ENCODE measurements at places on chromosomes 4 and X. TPM values are rescaled to one million over a fixed set of nuclear protein-coding genes. Genes with fewer than 3 reads are reported as not detected.

Gene AFF1
- total RNA-seq: 34.0 TPM

GRCh38 chrX:153922932-153923857 lies 2.9 kb downstream of the ARHGAP4 start:
- DNase-seq: no peak

Gene GABRQ
- not detected for total RNA-seq

DNA sequence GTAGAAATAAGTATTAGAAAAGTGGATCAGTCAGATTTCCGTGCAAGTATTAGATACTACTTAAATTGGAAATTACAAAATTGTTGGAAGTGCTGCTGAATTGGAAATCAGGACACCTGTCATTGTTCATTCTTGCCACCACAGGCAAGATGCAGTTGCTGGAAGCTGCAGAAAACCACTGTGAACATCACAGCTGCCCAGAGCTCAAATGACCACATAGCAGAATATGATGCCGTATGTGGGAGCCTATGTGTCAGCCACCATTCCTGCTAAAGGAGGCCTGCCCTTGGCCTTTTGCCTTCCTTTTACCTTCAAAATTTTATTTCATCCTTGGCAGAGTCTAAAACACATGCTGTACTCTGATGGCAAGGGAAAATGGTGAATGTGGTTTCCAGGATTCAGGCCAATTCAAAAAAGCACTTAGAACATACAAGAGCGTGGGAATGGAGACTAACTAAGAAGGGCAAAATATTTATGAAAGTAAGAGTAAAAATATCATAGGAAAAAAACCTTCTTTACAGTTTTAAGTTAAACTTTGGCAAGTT lies 1005.5 kb upstream of the GRID2 start:
- DNase-seq: no peak

DNA sequence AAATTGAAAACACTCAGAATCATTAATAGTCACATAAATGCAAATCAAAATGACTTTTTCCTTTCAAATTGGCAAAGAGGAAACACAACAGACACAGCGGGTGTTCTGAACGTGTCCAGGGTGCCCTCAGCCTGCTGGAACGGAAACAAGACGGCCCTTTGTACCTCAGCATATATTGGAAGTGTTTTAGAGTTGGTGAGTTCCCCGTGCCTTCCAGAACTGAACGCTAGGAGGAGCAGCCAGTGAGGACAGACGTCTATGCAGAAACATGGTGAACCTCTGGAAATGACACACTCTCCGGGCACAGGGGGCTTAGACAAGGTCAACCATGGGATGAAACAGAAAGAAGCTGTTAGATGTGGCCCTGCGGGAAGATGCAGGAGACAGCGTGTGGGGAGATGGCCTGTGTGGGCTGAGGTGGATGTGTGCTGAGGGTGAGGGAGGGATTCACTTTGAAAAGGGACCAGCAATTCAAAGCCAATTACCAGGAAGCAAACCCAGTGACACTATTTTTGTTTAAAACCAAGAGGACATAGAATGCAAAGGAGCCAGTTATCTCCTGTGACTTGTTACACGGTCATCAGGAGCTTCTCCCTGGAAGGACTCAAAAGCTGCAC lies 40.4 kb downstream of the RNF212 start:
- peak; percentile 8 for DNase-seq

- DNase-seq: no peak
These were observed 255.4 kb downstream of the ARHGAP10 start for GRCh38 chr4:147987252-147987651.

DNA sequence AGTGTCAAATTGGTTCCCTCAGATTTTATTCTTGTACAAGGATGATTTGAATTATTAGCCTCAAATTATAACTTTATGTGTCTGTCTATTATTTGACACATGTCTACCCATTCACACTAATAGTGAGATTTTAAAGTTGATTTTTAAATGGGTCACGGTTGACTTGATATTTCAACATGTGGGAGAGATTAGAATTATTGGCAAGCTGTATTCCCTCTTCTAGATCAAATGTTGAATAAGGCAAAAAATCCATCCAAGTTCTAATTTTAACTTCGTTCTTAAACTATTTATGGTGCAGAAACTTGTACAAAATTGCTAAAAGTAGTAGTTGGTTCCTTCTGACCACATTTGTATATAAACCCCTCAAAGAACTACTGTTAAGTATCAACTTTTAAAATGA lies 1498.0 kb downstream of the STIM2 start:
- DNase-seq: no peak

Gene RNF150
- 0.07 TPM for total RNA-seq

Gene IL9R
- total RNA-seq: 0.07 TPM

Gene ASMT
- not detected for total RNA-seq

GRCh38 chr4:56211202-56211601 lies 176.1 kb downstream of the AASDH start:
- no peak for DNase-seq

GRCh38 chr4:184453365-184454160 lies 20.8 kb downstream of the IRF2 start:
- peak; percentile 60 for DNase-seq

DNA sequence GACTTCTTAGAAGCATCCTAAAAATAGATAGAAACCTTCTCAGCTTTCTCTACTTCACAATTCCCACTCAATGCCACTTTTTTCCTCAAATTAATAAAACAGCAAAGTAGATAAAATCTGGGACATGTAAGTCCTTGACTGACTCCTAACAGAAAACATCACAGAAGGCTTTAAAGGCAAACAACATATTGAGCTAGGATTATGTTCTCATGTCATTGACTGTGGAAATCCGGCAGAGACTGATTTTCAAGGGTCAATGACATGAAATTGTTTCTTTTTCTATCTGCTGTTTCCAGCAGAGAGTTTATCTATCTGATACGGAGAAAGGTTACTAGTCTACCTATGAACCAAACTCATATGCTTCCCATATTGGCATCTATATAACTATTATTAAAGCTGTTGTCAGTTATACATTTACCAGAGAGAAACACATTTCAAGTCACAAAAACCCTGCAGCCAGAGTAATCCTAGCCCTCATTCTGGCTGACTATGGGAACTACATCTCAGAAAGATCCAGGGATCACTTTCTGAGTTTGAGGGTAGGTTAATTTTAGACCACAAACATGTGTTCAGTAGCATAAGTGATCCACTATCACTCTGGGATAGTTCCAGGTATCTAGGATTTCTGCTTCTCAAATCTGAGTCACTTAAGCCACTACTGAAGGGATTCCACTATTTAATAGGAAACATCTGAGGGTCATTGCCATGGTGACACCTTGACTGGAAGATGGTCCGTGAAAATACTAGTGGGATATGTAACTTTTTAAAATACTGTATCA lies 147.6 kb downstream of the PPP3CA start:
- DNase-seq: no peak

GRCh38 chr4:74475091-74475800 lies 30.3 kb downstream of the AREG start:
- no peak for DNase-seq

Gene MID1IP1
- 30.4 TPM for total RNA-seq

Gene ZNF711
- 5.3 TPM for total RNA-seq

Gene CLGN
- 0.25 TPM for total RNA-seq

DNA sequence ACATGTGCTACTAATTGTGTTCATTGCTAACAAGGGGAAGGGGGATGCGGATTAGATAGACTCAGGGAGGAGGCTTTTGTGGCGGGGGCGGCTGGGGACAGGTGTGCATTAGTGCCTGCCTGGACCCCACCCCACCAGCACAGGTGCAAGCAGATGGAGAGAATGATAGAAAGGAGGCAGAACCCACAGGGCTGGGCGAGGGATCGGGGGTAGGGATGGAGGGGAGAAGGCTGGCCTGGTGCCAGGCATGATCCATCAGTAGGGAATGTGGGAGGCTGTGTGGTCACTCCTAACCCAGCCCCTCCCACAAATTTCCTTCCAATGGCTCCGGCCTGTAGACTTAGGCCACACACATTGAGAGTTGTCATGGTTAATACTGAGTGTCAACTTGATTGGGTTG lies 30.5 kb upstream of the CRMP1 start:
- no peak for DNase-seq

Gene AMBN
- not detected for total RNA-seq

DNA sequence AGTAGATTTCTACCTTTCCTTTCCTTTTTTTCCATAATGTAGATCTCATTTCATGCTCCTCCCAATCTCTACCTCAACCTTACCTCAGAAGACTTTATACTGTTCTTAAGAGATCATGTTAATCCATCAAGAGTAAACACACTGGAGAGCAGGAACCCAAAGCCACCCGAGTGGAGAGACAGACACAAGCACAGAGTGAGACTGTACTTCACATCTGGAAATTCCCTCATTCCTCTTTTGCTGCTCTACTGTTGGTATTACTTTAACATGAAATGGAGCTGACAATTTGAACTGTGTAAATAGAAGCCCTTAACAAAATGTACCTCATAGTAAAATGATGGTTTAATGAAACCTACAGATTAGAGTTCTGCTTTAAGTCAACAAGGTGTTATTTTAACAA lies 105.7 kb upstream of the RASGEF1B start:
- DNase-seq: no peak

DNA sequence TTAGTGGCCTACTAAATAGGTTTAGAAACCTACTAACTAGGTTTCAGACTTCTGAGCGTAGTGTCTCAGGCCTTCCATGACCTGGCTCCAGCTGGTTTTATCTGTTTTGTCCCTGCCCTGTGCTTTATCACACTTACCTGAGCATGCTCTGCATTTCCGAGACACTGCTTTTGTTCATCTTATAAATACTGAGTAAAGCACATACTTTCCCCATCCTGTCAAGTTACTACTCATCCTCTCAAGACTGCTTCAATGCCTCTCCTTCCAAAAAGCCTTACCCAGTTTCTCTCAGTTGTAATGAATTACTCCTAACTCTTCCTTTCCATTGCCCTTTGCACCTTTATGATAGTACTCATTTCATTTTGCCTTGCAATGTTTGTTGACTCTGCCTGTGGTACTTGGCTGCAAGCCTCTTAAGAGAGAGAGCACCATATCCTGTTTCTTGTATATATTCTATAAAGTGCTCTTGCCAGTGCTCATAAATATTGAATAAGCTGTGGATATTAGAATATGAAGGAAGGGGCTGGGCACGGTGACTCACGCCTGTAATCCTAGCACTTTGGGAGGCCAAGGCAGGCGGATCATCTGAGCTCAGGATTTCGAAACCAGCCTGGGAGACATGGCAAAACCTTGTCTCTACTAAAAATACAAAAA lies 34.4 kb downstream of the SLAIN2 start:
- DNase-seq: peak; percentile 35

- no peak for DNase-seq
These were observed 66.2 kb downstream of the VCX3A start for GRCh38 chrX:6468706-6469105.

Gene NAA11
- total RNA-seq: not detected

Gene ANK2
- total RNA-seq: 0.18 TPM

Gene SULT1E1
- total RNA-seq: 267 TPM
